Effector memory CD8-positive, alpha-beta T cell (primary cell): ENCODE measurements at places on chromosomes 4 and X.

DNA sequence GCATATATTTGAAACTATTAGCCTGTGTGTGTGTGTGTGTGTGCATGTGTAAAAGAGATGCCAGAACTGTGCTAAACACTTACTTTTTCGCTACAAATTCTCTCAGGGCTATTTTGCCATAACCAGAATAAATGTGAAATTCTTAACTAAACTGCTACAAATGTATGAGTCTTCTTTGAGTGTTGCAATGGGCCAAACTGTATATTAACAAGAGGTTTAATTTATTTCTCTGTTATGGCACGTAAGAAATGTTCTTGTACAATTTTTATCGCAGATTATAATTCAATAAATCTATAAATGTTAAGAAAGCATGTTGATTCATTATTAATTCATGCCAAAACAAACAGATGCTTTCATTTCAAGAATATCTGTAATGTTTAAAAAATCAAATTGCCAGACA is 454.5 kb upstream of the PCDH7 start:
- no peak for DNase-seq

GRCh38 chrX:7233580-7234406 is 85.8 kb upstream of the PUDP start:
- DNase-seq = no peak

- DNase-seq = no peak
These were observed 978.1 kb downstream of the C4orf33 start for GRCh38 chr4:130074096-130074495.

DNA sequence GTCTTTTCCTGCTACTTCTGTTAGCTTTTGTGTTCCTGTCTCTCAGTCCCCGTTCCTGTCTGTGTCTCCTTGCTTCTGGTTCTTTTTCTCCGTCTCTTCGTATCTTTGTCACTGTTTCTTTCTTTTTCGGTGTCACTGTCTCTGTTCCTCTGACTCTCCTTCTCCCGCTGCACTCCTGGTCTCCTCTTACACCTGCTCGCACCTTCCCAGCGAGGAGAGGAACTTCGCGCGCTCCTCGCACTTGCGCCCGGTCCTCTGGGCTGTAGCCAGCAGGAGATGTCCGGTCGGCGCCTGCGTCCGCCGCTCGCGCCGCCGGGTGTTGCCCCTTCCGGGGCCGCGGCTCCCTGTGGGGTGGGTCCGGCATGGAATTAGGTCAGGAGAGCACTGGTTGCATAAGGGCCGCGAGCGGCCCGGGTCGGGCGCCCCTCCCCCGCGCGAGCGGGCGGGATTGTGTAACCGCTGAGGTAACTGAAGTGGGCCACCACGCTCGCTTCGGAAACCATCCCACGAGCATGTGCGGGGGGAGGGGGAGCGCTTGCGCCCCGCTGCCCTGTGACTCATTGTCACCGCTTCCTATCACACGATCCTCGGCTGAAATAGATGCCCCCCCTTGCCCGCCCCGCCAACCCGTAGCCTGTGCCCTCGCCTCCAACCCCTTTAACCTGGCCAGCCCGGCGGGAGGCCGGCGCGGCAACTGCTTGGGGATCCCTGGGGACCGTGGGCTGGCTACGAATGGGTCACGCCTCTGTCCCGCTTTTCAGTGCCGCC is 1.6 kb downstream of the LONRF3 start:
- DNase-seq = peak; percentile 40

GRCh38 chr4:129193357-129194100 is 97.6 kb downstream of the C4orf33 start:
- no peak for DNase-seq

DNA sequence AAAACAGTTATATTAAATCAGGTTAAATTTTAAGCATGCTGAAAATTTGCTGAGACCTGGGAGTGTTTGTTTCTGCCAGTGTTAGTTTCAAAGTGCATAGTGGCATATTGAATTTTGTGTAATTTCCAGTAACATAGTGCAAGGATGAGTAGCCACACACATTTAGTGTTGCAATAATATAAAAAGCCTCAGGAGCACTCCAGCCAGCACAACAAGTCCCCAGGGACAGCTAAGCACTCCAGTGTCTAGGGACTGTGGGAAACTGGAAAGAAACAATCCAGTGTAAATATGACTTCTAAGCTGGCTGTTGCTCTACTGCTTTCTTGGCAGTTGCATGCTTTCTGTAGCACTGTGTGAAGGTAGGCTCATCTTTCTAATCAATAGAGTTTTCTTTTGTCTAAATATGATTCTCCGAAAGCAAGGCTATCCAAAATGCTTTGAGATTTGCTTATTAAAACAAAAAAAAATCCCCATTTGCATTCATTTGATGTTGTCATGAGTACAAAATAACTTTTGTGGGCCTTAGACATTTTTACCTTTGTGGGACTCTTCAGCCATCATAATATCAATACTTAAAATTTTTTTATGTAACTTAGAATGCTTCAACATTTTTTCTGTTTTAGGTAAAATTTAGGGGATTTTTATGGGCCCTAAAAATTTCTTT is 24.2 kb upstream of the CXCL2 start:
- no peak for DNase-seq

DNA sequence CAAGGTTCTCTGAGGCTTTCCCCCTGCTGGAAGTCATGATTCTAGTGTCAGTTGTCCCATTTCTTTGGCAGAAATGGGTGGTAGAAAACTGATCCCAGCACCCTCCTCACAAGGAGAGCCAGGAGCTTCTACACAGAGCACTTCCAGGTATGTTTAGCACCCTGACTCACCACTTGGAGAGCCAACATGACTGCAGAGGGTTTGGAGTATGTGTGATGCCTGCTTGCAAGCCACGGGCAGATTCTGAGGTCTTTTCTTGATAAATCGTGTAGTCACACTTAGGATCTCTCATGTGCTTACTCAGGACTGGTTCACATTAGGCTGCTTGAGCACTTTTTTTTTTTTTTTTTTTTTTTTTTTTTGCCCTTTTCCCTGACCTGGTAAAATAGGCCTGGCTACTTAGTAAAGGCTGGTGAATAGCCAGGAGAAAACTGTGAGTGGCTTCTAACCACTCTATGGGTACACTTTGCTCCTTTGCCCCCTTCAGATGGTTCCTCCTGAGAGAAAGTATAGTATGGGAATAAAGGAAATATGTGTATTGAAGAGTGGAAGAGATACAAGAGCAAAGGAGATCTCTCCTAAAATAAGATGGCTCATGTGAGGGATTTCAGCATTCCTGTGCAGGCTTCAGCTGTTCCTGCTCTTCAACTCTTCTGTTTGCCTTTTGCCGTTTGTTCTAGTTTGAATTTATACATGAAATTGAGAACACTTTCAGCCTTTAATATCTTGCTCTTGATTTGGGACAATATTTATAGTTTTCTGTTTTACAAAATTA is 103.6 kb downstream of the EMCN start:
- no peak for DNase-seq

GRCh38 chrX:107480272-107480671 is 30.8 kb downstream of the FRMPD3 start:
- DNase-seq = peak; percentile 4

DNA sequence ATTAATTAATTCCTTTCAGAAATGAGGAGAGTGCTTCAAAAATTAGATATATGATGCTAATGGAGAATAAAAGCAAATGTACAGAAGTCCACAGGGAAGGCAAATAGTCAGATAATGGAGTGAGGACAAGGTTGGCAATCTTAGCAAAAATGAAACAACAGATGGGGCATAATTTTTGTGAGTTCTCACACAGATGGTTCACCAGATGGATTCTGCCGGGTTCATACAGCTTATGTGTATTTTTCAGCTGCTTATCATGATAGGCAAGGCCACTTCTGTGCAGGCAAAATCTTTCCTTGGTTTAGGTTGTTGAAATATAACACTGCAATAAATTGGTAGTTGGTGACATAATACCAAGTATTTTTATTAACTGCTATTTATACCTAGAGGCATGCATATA is 1539.0 kb upstream of the IGFBP7 start:
- no peak for DNase-seq

DNA sequence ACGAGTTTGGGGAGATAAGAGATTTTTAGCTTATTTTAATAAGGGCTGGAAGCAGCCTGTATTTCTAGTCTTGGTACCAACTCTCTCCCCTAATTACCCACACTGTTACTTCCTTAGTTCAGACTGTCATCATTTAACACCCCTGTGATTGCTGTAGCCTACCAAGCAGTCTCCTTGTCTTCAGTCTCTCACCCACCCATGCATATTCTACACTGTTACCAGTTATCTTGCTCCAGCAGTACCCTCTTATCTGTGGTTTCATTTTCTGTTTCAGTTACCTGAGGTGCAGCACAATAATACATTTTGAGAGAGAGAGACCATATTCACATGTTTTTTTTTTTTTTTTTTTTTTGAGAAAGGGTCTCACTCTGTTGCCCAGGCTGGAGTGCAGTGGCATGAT is 80.2 kb downstream of the DIAPH2 start:
- DNase-seq = no peak

GRCh38 chrX:72069350-72070160 is 62.2 kb downstream of the RTL5 start:
- DNase-seq = no peak

- no peak for DNase-seq
These were observed 5.9 kb downstream of the ANXA10 start for GRCh38 chr4:168098248-168098717.

DNA sequence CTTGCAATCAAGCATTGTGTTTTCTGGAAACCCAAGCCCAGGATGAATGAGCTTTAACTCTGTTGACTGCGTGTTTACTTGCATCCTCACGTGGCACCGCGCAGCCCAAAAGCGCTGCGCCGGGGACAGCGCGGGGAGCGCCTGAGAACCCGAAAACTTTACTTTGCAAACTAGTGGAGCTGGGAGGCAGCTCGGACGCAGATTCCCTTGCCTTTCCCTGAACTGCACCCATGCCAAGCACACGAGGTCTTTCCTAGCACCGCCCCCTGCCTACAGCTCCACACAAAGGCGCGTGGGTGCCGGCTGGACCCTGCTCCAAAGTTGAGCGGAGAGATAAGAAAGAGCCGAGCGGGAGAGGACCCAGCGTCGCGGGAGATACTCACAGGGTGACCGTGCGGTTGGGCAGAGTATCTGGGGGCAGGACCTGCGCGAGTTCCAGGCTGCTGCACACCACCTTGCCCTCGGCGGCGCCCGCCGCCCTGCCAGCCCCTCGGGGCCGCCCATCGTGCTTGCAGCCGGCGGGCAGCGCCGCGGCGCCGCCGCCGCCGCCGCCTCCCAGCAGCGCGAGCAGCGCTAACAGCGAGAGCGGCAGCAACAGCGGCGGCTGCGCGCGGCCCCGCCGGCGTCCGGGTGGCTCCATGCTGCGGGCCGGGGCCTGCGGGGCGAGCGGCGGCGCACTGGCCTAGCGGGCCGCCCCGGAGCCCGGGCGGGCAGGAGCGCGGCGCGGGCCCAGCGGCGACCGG is 550 bp downstream of the ADGRA3 start:
- DNase-seq = no peak

GRCh38 chr4:123832173-123833026 is 435.8 kb downstream of the SPRY1 start:
- DNase-seq = no peak

DNA sequence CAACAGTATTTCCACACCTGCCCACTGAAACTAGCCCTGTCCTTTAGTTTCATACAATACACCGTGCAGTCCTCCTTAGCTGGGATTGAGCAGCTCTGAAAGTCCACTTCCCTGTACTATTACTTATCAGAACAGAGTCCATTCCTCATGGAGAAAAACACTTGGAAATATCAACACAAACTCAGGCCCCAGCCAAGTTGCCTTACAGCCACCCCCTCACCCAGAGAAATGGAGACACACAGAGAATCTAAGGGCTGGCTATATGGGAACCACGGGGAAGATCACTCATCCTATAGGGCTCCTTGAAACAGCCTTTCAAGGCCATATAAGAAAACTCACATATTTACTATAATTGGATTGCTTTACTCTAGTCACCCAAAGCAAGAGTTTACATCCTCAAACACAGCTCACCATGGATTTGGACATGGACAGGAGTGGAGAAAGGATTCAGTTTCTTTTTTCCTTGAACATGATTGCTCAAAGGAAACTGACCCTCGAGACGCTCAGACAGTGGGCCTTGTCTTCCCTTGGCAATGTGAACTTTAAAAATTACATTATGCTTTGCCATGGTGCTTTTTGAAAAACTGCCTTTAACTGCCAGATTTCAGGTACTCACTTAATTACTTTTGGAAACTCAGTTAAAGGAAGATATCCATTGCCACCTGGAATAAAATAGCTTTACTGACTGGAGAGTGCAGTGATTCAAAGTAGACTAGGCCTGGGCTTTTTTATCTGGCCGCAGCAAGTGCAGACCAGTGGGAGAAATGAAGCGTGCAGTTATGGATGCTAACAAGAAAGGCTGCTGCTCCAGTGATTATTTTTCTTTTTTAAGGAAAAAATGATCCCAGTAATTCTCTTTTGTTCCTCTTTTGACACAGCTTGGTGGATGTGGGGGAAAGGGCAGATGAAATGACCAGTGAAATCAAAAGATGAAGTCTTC is 1.6 kb downstream of the SCARB2 start:
- no peak for DNase-seq

DNA sequence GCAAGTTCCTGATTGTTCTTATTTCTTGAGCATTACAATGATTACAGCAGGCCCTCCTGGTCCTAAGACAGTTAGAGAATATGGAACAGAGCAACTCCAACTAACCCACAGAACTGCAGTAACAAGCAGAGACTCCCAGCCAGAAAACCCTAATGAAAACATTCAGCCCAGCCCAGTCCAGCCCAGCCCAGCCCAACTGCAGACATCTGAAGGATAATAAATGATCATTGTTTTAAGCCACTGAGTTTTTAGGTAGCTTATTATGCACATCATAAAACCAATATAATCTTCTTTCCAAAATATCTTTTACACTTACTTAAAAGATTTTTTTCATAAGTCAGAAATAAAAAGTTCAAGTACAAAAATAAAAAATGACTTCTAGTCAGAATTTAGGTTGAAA is 51.3 kb downstream of the SPOCK3 start:
- no peak for DNase-seq

DNA sequence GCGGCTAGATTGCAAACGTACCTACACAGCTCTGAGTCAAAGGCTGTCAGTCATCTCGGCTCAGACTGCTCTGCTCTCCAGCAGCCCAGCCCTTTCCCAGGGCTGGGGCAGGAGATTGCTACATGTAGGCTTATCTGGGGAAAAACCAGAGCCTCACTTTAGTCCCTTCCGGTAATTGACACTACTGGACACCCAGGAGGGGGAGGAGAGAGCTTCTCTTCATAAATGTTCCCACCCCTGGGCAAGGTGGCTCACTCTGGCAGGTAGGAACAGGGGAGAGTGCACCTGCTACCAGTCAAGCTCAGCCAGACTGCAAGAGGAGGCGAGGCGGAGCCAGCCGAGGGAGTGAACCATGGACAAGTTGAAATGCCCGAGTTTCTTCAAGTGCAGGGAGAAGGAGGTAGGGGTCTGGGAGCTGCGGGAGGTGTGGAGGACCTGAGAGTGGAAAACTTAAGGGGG is at the start of gene SLC6A14:
TSS of gene SLC6A14 (plus strand) at position 249 of the 459 bp plus-strand sequence. CDS start at position 353, 104 bp downstream.
- no peak for DNase-seq

GRCh38 chr4:30847958-30848357 is 127.8 kb downstream of the PCDH7 start:
- DNase-seq = no peak

DNA sequence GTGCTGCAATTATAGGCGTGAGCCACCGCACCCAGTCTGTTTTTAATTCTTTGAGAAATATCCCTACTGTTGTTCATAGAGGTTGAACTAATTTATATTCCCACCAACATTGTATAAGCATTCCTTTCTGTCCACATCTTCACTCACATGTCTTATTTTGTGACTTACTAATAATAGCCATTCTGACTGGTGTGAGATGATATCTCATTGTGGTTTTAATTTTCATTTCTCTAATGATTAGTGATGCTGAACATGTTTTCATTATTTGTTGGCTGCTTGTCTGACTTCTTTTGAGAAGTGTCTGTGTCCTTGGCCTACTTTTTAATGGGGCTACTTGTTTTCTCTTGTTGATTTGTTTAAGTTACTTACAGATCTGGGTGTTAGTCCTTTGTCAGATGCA is 310.9 kb upstream of the MAOA start:
- DNase-seq = no peak

- DNase-seq = no peak
These were observed 363.9 kb downstream of the PPP1R2C start for GRCh38 chrX:42414057-42414456.
